ENCODE measurements at places on chromosomes 1 and 21.

GRCh38 chr1:195970209-195970608 is 638.0 kb downstream of the KCNT2 start:
- DNase-seq = no peak

DNA sequence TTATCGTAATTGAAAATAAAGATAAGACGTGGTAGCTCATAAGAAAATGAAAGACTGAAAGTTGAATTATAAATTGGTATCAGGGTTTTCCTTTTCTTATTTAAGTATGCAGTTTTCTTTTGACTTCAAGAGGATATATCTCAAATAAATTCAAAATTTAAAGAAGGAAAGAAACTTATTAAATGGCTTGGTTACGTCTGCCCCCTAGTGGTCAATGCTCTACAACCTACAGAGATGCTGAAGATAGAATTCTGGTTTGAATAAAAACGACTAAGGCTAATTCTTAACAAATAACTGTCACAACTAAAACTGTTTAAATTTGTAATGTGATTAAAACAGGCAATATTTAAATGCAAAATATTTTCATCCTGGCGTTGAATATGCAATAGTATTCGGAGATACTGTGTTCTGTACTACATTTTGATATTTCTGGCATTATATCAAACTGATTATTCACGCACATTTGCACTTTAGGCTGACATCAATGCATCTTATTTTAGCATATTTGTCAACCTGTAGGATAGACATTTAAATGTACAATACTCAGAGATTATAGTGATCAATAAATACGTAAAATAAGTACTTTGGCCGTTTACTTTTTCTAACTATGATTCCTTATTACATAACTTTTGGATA is 26.8 kb downstream of the IFI44 start:
- peak; percentile 47 for DNase-seq

- DNase-seq = peak; percentile 32
These were observed 4.2 kb upstream of the ADORA3 start for GRCh38 chr1:111507411-111508201.

DNA sequence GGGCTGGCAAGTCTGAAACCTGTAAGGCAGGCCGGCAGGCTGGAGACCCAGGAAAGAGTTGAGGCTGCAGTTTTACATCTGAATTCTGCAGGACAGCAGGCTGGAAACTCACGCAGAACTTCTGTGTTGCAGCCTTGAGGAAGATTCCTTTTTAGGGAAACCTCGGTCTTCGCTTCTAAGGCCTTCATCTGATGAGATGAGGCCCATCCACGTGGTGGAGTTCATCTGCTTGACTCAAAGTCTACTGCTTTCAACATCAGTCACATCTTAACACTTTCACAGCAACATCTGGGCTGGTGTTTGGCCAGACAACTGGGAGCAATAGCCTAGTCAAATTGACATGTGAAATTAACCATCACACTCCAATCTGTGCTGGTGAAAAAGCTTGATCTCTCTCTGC is 57.1 kb downstream of the EVA1C start:
- DNase-seq = no peak

- no peak for DNase-seq
These were observed 4.4 kb downstream of the CDC7 start for GRCh38 chr1:91505086-91505485.

- no peak for DNase-seq
These were observed 726.5 kb downstream of the PTPRU start for GRCh38 chr1:29962831-29963247.

- no peak for DNase-seq
These were observed 14.2 kb upstream of the MYOM3 start for GRCh38 chr1:24126018-24126671.

DNA sequence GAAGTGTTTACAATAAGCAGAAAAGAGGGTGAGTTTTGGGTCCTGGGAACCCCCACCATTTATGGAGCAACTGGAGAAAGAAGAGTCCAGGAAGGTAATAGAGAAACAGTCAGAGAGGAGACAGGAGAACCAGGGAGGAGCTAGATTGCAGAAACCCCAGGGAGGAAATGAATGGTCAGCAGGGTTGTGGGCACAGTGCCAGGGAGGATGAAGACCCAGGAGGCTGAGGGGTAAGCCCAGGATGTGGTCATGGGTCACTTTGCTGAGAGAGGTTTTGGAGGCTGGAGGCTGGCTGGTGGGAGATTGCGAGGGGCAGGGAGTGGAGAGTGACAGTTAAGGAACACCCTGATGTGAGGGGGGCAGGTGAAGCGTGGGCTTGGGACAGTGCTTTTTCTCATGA is 169.9 kb upstream of the CSF3R start:
- no peak for DNase-seq

- DNase-seq = no peak
These were observed 7.5 kb downstream of the MMEL1 start for GRCh38 chr1:2625311-2625710.

DNA sequence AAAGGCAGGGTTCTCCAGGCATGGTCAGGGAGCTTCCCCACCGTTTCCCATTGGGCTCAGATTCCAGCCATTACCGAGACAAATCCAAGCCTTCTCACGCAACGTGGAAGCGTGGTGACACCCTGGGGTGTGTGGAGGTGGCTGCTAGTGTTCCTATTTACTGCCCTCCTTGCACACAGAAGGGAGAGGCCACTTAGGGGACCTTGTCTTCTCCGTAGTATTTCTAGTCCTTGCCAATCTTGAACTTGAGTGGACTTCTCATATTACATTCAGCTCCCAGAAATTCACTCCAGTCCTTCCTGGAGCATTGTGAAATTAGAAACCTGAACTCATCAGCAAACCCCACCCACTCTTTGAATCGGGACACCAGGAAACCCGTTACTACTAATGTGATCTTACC is 131.6 kb downstream of the AJAP1 start:
- no peak for DNase-seq

Measured in stimulated activated CD8-positive, alpha-beta memory T cell treated with anti-CD3 and anti-CD28 coated beads, Interleukin-12 subunit alpha, Interleukin-12 subunit beta, amount 100 ng/mL, for 1 hour (primary cell).